ENCODE measurements at places on chromosomes 7 and 10.
A peak's percentile ranks its signal among the peaks of the same experiment; 100 is the strongest.

GRCh38 chr7:45390180-45390579 lies 184.0 kb upstream of the ADCY1 start:
- DNase-seq: no peak

DNA sequence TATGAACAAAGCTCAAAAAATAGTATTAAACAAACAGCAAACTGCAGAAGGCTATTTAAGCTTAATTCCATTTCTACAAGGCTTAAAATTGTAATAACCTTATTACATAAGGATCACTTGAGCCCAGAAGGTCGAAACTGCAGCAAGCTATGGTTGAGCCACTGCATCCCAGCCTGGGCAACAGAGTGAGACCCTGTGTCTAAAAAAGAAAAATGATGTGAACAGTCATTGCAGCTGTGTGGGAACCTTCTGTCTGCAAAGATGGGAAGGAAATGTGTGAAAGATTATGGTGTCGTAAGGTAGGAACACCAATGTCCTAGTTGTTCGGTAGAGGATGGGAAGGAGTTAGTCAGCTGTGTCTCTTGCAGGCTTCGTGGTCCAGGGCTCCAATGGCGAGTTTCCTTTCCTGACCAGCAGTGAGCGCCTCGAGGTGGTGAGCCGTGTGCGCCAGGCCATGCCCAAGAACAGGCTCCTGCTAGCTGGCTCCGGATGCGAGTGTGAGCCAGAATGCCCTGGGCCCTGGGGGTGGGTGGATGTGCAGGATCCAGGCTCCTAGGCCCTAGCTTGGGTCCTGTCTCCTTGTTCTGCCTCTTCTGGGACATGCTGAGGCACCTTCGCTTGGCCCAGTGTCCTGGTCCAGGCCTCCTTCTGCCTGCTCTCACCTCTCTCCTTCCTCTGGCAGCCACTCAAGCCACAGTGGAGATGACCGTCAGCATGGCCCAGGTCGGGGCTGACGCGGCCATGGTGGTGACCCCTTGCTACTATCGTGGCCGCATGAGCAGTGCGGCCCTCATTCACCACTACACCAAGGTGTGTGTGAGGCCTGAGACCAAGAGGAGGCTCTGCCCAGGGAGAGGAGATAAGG lies 9.1 kb downstream of the C10orf62 start:
- no peak for DNase-seq

DNA sequence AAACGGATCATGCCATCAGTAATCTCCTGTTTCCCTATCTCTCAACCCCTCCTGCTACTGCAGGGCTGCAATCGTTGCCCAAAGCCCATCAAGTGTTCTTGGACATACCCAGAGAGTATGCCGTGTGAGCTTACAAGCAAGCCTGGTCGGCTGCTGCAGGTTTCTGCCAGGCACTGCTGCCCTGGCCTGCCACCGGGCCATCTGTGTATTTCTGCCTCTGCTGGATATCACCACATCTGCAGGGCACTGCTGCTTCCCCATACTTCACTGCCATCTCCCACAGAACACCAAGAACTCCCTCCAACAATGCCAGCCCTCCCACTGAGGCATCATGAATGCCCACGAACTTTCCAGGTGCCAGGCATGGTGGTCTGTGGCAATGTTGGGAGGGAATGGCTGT lies 138.2 kb upstream of the SORCS3 start:
- no peak for DNase-seq

GRCh38 chr7:27115221-27116026 lies 12.9 kb upstream of the HOXA2 start:
- no peak for DNase-seq

DNA sequence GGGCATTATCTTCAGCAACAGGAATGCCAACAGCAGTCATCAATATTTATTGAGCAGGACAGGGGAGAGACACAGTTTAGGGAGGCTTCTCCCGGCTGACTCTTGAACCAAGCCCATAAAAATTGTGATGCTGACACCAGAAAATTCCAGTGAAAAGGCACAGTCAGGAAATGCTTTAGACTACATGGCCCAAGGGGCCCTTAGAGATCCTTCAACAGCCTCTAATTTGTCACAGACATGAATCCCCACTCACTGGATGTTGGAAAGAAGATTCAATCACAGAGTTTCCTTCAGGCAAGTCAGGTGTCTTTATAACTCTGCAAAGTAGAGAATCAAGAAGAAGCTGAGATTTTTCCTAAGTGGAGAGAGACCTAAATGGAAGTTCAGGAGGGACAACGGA lies 1.2 kb downstream of the GJC3 start:
- DNase-seq: no peak

DNA sequence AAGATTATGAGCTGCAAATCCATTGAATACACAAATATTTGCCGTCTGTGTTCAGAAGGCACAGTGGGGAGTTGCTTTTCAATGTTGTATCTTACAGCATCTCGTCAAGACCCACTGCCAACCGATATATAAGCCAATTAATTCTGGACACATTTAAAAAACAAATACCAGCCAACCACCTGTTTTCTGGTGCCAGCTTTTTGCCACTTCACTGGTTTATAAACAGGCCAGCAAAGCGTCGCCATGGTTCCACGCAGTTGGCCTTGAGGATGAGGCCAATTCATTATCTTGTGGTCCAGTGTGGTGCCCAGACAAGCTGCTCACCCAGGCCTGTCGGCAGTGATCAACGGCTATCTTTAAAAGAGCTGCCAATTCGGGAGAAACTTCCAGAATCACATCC lies 321.0 kb downstream of the TCERG1L start:
- DNase-seq: no peak

DNA sequence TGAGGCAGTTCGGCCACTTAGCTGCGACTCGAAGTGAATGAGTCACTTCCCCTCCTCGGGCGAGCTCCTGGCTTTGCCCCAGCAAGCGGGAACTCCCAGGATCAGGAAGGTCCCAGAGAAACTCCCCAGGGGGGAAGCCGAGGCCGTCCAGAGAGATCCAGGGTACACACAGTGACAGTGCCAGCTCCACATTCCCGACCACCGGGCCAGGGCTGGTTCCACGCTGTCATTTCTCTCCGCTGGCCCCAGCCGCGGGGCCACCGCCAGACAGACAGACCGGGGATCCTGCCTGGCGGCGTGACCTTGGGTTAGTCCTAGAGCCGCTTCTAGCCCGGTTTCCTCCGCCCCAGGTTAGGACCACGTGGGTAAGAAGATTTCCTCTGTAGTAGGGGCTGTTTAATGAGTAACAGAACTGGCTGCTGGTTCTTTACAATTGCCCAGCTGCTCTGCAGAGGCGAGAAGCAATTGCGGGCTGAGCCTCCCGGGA lies 463 bp upstream of the UPP1 start:
- no peak for DNase-seq

DNA sequence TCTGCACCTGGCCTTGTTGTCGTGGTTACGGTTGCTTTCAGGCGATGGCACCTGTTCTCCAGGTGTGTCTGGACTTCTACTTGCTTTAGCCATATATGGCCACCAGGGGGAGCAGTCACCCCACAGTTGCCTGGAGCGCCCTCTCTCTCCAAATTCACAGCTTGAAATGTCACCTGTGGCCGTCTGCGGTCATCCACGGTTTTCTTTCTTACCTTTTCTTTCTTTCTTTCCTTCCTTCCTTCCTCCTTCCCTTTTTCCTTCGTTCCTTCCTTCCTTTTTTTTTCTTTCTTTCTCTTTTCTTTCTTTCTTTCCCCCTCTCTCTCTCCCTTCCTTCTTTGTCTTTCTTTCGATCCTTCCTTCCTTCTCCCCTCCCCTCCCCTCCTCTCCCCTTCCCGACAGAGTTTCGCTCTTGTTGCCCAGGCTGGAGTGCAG lies 150.5 kb upstream of the VKORC1L1 start:
- DNase-seq: peak; percentile 51

- DNase-seq: no peak
Measured at GRCh38 chr10:494149-494542, 195.3 kb downstream of the DIP2C start.

Measured in activated CD8-positive, alpha-beta memory T cell treated with anti-CD3 and anti-CD28 coated beads for 4 hours (primary cell).